Right lobe of liver (tissue), 6 donors: ENCODE measurements at places on chromosomes 4 and X.

- no peaks in the 10 kb centered on the region for H3K27me3 ChIP-seq
- H3K36me3 ChIP-seq, result no peaks in the 10 kb centered on the region
- no peak overlapping the region for H3K27ac ChIP-seq
- H3K4me3 ChIP-seq, result no peak overlapping the region
- H3K4me1 ChIP-seq, result no peaks in the 10 kb centered on the region
These were observed 146.6 kb downstream of the AASDH start for GRCh38 chr4:56240554-56241174.

DNA sequence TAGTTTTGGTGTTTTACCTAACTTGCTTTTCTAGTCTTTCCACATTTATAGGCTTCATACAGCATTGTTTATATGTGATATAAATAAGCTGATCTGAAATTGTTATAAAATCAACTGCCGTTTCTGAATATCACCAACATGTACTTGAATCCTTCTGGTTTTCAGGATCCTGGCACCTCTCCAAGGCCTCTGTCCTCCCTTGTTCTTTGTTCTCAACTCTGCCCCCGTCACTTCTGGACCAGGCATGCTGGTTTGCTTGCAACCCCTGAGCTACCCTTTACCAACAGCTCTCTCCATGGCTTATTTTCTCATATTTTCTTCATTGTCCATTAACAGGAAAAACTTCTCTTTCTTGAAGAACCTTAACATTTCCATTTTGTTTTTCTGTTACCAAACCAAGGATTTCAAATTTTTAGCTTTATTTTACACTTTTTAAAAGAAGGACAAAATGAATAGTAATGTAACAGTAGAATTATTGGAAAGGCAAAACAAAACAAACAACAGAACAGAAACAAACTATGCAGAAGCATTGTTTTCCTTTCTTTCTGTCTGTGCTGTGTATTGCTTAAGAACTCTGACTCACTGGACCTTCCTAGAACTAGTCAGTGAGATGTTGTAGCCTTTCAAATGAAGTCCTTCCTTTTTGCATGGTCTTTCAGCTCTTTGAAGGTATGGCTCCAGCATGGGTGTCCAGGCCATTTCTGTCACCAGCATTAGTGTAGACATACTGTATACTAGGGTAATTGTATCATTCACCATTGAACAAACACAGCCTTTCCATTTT is 44.8 kb downstream of the BANK1 start:
- no peaks in the 10 kb centered on the region for H3K27me3 ChIP-seq
- no peak for DNase-seq
- no peak overlapping the region for H3K27ac ChIP-seq
- H3K4me1 ChIP-seq, result no peaks in the 10 kb centered on the region

- no peak overlapping the region for H3K27ac ChIP-seq
- no peaks in the 10 kb centered on the region for H3K36me3 ChIP-seq
- no peaks in the 10 kb centered on the region for H3K27me3 ChIP-seq
- no peak for DNase-seq
- H3K4me1 ChIP-seq, result no peaks in the 10 kb centered on the region
- H3K4me3 ChIP-seq, result no peak overlapping the region
These were observed 645.7 kb downstream of the TLL1 start for GRCh38 chr4:166518776-166519175.

- no peak overlapping the region for H3K4me3 ChIP-seq
- H3K36me3 ChIP-seq, result no peaks in the 10 kb centered on the region
- no peak for DNase-seq
- no peak overlapping the region for H3K27ac ChIP-seq
- H3K4me1 ChIP-seq, result no peaks in the 10 kb centered on the region
These were observed 4.5 kb upstream of the ITM2A start for GRCh38 chrX:79371640-79372039.

DNA sequence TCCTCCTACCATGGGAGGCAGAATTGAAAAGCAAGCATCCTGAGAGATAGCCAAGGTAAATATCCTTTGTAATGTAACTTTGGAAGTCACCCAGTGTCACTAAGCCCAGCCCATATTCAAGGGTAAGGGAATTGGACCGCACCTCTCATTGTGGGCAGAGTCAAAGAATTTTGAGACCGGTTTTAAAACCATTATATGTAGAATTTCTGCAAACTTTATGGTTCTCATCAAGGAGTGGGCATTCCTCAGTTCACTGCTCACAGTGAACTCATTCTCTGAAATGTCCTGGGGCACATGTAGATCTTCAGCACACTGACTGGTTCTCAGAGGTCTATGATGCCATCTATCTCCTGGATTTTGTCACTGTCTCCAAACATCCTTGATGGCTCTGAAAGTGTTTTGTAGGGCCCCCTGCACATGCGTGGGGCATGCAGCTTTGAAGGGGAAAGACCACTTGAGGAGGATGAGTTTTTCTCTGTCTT is 35.3 kb upstream of the CHRNA9 start:
- no peaks in the 10 kb centered on the region for H3K36me3 ChIP-seq
- no peak for DNase-seq
- no peaks in the 10 kb centered on the region for H3K4me1 ChIP-seq
- H3K27ac ChIP-seq, result no peak overlapping the region
- H3K4me3 ChIP-seq, result no peak overlapping the region

DNA sequence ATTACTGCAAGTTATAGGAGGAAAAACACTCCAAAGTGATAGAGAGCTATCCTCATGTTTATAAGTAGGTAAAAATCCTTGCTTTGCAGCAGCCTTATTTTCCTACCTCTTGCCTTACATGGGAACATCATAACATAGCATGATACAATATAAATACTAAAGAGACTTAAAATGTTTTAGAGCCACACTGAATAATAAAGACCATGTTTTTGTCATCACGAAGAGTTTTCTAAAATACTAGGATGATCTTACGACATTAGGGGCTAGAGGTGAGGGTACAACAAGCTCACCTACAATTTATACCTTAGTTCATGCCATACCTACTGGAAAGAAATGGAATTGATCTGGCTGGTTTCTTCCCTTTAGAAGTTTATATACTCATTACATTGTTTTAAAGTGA is 184.8 kb downstream of the FBXW7 start:
- no peaks in the 10 kb centered on the region for H3K27me3 ChIP-seq
- no peak overlapping the region for H3K27ac ChIP-seq
- no peak overlapping the region for H3K4me3 ChIP-seq
- H3K36me3 ChIP-seq, result no peaks in the 10 kb centered on the region

DNA sequence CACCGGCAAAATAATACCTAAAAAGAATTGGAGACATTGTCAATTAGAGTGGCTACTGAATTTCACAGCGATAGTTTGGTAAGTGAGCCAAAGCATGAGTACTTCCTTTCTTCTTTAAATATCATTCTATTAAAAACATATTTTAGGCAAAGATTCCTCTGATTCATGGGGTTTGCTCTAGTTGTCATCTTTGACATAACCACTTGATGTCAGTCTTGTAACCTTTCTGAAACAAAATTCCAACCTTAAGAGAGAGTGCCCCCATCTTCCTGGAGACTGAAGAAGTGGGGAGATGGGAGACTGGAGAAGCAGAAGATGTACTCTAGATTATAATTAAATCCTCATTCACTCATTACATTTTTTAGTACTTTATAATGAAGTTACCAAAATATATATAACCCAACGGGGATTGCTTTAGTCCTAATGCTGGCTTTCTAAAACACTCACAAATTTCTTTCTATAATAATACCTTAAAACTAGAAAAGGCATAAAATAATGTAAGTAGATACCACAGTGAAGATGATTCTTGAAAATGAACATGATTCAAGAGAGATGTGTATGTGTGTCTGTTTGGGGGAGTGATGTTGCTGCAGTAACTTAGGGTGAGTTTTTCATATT is 96.4 kb downstream of the EMCN start:
- no peaks in the 10 kb centered on the region for H3K27me3 ChIP-seq
- H3K27ac ChIP-seq, result no peak overlapping the region
- DNase-seq, result no peak
- no peaks in the 10 kb centered on the region for H3K36me3 ChIP-seq
- H3K4me3 ChIP-seq, result no peak overlapping the region

DNA sequence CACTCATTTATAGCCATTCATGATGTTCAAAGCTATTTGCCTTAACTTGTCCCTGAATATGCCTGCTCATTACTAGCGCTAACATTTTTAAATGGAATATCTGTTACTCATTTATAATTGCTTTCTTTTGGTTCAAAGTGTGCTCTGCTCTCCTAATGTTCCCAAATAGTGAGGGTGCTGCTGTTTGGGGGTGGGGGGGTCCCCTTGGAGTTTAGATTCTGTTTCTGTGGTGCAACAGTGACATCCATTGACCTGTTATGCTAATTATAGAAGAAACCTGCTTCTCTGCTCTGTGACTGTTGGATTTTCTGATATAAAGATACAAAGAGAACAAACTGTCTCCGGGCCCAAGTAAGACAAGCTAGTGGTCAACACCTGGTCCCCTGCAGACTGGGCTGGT is 222.4 kb downstream of the SHROOM3 start:
- H3K4me3 ChIP-seq, result no peak overlapping the region
- H3K4me1 ChIP-seq, result no peaks in the 10 kb centered on the region
- no peaks in the 10 kb centered on the region for H3K36me3 ChIP-seq
- DNase-seq, result no peak
- no peaks in the 10 kb centered on the region for H3K27me3 ChIP-seq
- no peak overlapping the region for H3K27ac ChIP-seq
